Aortic smooth muscle cell (primary cell): ENCODE measurements at places on chromosomes 13 and 19. TPM values are rescaled to one million over a fixed set of nuclear protein-coding genes. Genes with fewer than 3 reads are reported as not detected.

LRRC25 gene
- 0.06 TPM in 1 of 2 replicates, not detected in the other for total RNA-seq

CEACAM3 gene
- not detected in 2 replicates for total RNA-seq

NCR1 gene
- total RNA-seq = not detected in 2 replicates

ZNF534 gene
- total RNA-seq = 0.25 TPM in 1 of 2 replicates, not detected in the other

ZNF723 gene
- total RNA-seq = not detected in 2 replicates

FCAR gene
- not detected in 2 replicates for total RNA-seq

ZNF99 gene
- not detected in 2 replicates for total RNA-seq

SPTBN4 gene
- 2.4 and 2.8 TPM in 2 replicates for total RNA-seq

HSPB6 gene
- 55.8 and 106 TPM in 2 replicates for total RNA-seq

NCCRP1 gene
- total RNA-seq = not detected in 2 replicates

LRRC8E gene
- 5.5 and 6.9 TPM in 2 replicates for total RNA-seq

ANGPTL4 gene
- total RNA-seq = 1.2 and 1.7 TPM in 2 replicates

GPC6 gene
- total RNA-seq = 16.5 and 23.1 TPM in 2 replicates

TMIGD2 gene
- total RNA-seq = not detected in 2 replicates

RHPN2 gene
- total RNA-seq = 0.56 and 0.66 TPM in 2 replicates

MYO1F gene
- total RNA-seq = 0.13 and 0.19 TPM in 2 replicates

RDH8 gene
- total RNA-seq = not detected in 2 replicates

ZNF607 gene
- 3.0 and 3.5 TPM in 2 replicates for total RNA-seq

IL27RA gene
- 0.75 and 2.1 TPM in 2 replicates for total RNA-seq

TBXA2R gene
- 4.0 and 6.3 TPM in 2 replicates for total RNA-seq
